ENCODE measurements at places on chromosomes 7 and 10.

GRCh38 chr10:96395931-96396877 is 37.4 kb upstream of the OPALIN start:
- no peak for DNase-seq

GRCh38 chr10:129123428-129123827 is 343.6 kb upstream of the MGMT start:
- no peak for DNase-seq

- no peak for DNase-seq
Measured at GRCh38 chr7:80824253-80824652, 94.6 kb downstream of the SEMA3C start.

- no peak for DNase-seq
Measured at GRCh38 chr7:28658381-28658780, 246.1 kb downstream of the CREB5 start.

DNA sequence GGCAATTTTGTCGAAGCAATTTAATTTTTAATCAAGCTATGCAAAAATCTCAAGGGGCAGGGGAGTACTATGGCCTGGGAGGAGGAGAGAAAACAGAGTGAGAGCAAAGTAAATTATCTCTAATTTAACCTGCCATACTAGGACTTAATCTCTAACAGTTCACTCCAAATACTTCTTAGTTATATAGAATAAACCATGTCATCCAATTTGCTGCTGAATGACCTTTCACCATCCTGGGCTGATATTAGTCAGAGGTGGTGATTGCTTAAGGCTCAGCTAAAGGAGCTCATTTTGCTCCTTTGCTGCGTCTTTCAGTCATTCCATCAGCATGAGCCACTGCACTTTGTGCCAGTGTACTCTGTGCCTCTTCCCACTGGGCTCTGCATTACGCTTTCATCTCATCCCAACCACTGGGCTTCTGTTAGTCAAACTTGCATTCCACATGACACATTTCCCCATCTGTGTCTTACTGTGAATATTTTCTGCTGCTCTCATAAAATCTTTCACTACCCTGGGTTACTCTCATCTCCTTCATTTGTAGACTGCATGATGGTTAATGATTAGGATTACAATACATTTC is 84.3 kb downstream of the CD36 start:
- no peak for DNase-seq

DNA sequence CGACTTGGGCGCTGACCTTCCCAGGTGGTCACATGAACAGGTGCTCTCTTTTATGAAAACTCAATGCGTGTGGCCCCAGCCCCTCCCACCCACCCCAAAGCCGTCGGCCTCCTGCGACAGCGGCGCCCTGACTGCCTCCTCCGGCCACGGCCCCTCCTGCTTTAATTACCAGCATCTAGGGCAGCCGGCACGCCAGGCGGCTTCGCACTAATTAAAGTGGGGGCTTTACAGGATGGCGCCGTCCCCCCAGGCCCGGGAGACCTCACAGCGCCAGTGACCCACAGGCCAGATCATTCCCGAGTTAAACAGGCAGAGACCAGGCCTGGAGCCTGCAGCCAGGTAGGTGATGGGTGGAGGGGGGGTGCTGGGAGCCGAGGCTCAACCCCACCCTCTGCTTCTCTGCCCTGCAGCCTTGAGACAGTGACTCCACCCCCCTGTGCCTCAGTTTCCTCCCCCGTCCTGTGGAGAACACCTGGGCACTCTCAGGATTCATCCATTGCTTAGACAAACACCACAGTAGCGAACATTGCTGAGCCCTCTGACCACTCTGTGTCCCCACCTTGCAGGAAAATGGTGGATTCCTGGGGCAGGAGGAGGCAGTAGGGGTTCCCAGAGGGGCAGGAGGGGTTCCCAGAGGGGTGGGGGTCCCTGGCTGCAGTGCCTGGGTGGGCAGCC is 100.8 kb downstream of the MICALL2 start:
- DNase-seq = no peak

GRCh38 chr7:38425509-38425908 is 152.1 kb upstream of the TARP start:
- DNase-seq = no peak

GRCh38 chr7:151867912-151868311 is 9.0 kb downstream of the PRKAG2 start:
- no peak for DNase-seq

DNA sequence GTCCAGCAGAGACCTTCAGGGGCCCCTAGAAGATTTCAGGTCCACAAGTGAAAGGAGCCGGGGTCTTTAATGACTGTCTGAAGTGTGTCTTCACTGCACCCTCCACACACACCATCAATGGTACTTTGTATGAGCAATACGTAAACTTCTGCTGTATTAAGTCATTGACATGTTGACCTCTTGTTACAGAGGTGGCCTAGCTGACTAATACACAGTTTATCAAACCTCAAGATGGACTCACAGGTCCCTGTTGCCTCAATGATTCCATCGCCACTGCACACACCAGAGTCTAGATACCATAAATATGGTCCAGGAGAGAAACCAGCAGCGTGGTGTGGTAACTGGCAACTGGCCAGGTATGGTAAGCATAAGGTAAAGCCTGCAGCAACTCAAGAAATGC is 19.5 kb downstream of the KCNMA1 start:
- no peak for DNase-seq

GRCh38 chr10:51894771-51895578 is 195.6 kb upstream of the CSTF2T start:
- DNase-seq = no peak

GRCh38 chr10:129495698-129496097 is 28.7 kb downstream of the MGMT start:
- no peak for DNase-seq

DNA sequence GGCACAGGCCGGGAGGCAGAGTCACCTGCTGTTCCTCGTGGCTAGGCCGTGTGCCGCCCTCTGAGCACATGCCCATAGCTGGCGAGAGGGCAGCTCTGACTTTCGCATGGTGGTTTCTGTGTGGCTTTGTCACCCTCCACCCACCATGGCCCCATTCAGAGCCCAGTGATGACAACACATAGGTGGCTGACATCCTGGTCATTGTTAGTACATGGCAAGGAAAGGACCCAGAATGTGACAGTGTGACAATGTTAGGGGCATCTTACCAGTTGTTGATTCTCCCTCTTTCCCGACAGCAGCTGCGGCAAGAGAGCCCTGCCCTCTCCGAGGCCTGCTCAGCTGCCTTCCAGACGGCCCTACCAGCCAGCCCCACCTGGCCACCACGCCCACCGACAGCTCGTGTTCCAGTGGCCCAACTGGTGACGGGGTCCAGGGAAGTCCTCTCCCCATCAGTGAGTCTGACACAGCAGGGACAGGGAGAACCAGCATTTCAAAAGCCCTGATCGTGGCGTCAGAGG is 52.2 kb downstream of the ZNF467 start:
- DNase-seq = no peak

DNA sequence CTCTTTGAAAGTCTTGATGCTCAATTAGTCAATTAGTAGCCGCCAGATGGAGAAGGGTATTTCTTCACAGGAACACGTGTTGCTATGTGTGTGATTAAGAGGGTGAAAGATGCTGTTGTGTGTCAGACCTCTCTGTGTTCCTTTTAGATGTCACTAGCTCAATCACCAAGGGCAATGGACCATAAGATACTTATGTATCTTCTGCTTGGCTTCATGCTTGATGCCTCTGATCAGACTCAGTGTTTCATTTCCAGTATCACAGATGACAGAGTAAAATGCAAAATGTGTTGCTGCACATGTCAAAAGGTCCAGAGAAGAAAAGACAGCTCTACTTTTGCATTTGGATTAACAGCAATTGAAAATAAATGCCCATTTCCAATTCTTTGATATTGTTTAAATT is 865.9 kb downstream of the CNTNAP2 start:
- DNase-seq = no peak

DNA sequence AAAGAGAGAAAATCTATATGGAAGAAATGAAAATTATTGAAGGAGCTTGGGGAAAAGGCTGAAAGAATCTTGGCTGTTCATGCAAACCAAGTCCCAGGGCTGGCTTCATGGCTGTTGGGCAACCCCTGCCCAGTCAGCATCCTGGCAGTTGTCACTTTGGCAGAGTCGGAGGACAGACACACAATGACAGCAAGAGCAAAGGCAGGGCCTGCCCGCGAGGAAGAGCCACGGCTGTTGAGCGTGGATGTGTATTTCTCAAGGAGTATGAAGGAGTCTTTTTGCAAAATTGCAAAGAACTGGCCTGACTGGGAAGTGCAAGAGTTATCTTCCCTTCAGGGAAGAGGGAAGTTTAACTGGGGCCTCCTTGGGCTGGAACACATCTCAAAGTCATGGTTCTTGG is 11.7 kb downstream of the PTPRE start:
- DNase-seq = no peak

- DNase-seq = no peak
Measured at GRCh38 chr7:19617901-19618300, 90.9 kb downstream of the POLR1F start.

DNA sequence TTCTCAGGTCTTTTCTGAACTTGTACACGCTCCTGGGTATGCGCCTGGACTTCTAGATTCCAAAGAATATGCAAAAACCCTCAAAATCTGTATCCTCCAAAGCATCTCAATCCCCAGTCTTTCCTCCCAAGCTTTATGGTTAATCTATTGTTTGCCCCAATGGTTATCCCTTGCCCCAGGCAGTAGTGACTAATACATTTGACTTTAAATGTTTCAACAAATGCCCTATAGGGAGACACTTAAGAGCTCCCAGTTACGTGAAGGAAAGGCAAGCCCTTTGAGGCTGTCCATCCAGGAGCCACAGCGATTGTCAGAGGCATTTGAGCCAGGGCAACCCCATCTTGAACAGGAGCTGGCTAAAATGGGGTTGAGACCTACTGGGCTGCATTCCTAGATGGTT is 12.7 kb upstream of the FOXL3 start:
- DNase-seq = no peak

DNA sequence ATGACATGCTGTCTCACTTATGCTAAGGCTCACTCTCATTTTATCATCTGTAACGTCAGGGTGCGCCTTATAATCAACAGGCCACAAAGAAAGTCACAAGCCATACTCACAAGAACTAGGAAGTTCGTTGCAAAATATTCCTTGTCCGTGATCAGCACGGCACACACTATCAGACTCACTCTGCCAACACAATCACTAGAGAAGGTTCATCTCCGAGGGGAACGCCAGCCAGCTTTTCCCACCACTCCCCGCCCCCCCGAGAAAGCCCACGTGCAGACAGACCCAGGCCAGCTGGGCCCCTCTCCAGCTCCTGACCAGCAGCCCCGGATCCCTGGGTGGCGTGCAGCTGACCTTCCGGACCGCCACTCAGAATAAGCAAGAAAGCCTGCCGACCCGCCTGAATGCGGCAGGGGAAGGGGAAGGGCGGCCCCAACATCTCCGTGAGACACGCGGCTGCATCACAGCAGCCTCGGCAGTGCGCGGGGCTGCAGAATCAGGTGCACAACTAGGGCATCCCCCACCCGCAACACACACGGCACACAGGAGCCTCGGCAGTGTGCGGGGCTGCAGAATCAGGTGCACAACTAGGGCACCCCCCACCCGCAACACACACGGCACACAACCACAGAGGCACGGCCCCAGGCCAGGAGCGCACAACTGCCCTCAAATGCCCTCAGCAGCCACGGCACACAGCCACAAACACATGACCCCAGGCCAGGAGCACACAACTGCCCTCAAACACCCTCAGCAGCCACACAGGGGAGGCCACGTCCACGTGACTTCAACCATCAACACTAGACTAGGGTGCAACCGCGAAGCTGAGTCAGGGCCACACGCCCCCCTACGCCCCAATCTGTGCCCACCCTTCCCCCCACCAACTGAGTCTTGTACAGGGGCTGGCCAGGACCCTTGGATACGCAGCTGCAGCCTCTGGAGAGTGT is 2.5 kb upstream of the GPR146 start:
- no peak for DNase-seq

GRCh38 chr7:70788276-70788675 is 343.7 kb upstream of the GALNT17 start:
- DNase-seq = no peak

- no peak for DNase-seq
Measured at GRCh38 chr10:14150526-14150925, 180.2 kb downstream of the FRMD4A start.

- no peak for DNase-seq
Measured at GRCh38 chr7:155299535-155300202, 2.0 kb downstream of the INSIG1 start.

GRCh38 chr7:125253452-125254190 is 324.0 kb upstream of the POT1 start:
- no peak for DNase-seq

GRCh38 chr7:117319181-117319580 is 3.7 kb downstream of the WNT2 start:
- no peak for DNase-seq

GRCh38 chr7:35024298-35024697 is 13.0 kb downstream of the DPY19L1 start:
- no peak for DNase-seq

All from NCI-H1417 treated with DMSO at 0.1 percent for 48 hours (cell line).